RPMI7951 (cell line): ENCODE measurements at places on chromosomes 11 and 22. TPM values are rescaled to one million over a fixed set of nuclear protein-coding genes. Genes with fewer than 3 reads are reported as not detected.

- DNase-seq: no peak
Observed at GRCh38 chr22:17205432-17205831, 13.8 kb downstream of the ADA2 start.

DNA sequence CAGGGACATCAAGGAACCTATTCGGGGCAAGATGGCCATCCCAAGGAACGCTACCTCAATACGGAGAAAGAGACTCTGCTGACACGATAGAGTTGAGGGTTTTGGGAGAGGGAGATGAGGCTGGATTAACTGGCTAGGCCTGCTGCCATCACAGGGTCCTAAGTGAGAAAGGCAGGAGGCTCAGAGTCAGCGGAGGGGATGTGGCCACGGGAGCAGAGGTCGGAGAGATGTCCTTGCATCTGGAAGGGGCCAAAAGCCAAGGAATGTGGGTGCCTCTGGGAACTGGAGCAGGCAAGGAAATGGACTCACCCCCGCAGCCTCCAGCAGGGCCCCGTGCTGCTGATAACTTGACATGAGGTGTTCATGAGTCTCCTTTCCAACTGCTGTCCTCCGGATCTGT lies 31.0 kb upstream of the RFPL3 start:
- no peak for DNase-seq

DNA sequence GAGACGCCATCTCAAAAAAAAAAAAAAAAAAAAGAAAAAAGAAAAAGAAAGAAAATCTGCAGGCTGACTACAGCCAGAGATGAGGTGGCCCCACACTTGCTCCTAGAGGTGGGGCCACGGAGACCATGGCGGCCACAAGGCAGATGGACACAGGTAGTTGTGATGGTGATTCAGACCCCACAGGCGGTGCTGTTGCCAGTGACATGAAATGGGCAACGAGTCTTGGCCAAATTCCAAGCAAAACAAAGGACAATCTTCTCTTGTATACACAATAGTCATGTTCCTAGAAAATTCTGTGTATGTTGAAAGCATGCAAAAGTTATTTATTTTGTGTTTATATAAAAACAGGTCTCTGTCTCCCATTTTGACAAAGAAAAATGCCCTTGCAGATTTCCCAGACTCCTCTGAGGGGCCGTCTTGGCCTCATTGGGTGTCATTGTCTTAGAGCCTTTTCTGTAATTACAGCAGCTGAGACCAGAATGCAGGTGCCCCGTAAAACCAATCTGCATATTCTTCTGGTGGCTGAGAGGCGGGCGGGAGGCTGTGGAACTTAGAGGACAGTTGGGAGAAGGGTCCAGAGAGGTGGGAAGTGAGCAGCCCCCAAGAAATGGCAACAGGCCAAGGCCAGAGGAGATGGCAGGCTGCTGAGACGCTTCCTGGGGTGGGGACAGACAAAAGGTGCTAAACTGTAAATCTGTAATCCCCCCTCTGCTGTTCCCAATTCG lies 22.5 kb upstream of the DAGLA start:
- peak; percentile 52 for DNase-seq

TPST2 gene
- 50.8 and 54.2 TPM in 2 replicates for total RNA-seq

DNA sequence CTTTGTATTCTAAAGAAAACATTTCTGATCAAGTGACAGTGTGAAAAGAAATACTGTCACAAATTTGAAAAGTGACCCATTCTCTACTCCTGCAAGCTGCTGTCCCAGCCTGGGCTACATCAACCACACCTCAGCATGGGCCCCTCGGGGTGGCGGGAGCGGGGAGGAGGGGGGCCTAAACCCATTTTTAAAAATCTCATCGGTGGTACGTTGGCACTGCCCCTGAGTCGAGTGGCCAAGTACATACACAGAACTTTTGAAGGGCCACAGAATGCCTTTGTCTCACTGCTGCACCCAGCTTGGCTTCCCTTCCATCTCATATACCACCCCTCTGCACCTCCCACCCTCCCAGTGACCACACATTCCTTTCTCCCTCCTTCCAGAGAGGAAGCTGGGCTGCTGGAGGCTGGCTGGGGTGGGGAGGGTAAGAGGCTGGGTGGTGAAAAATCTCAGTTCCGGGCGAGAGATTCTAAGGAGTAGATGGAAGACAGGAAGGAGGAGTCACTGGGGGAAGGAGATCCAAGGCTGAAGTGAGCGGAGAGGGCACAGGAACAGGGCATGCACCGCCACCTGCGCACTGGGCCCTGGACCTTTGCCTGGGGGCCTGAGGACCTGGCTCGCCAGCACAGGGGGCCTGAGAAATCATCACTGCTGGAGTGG lies 21.1 kb downstream of the FXYD6 start:
- no peak for DNase-seq

ARL2 gene
- 166 and 176 TPM in 2 replicates for total RNA-seq

DNA sequence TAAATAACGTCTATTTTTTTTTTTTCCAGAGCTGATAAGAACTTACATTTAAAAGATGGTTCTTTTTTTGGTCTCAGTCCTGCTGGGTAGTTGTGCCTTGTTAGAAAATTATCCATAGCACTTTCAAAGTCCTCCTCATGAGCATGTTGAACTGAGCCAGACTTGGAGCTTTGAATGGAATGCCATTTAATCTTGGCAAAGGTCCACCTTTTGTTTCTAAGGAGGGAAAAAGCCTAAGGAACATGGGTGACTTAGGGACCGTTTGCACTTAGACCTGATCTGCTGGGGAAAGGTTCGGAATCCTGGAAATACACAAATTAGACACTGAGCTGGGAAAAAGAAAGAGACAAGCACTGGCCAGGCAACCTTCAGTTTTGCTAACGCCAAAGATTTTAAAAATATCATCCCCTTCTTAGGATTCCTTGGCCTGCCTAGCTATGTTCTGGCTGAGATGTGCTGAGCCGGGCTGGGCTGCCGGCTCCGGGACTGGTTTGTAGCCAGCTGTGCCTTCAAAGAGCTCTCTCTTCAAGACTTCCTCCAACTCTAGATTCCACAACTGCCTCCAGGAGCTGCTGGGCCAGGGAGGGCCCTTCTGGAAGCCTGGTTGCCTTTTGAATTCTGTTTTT lies 67.4 kb downstream of the ENDOD1 start:
- no peak for DNase-seq

ANAPC15 gene
- total RNA-seq: 67.8 and 78.1 TPM in 2 replicates

RGL4 gene
- 0.12 TPM in 1 of 2 replicates, not detected in the other for total RNA-seq

DSCAML1 gene
- not detected in 2 replicates for total RNA-seq

DNAJB7 gene
- total RNA-seq: not detected in 2 replicates

DNA sequence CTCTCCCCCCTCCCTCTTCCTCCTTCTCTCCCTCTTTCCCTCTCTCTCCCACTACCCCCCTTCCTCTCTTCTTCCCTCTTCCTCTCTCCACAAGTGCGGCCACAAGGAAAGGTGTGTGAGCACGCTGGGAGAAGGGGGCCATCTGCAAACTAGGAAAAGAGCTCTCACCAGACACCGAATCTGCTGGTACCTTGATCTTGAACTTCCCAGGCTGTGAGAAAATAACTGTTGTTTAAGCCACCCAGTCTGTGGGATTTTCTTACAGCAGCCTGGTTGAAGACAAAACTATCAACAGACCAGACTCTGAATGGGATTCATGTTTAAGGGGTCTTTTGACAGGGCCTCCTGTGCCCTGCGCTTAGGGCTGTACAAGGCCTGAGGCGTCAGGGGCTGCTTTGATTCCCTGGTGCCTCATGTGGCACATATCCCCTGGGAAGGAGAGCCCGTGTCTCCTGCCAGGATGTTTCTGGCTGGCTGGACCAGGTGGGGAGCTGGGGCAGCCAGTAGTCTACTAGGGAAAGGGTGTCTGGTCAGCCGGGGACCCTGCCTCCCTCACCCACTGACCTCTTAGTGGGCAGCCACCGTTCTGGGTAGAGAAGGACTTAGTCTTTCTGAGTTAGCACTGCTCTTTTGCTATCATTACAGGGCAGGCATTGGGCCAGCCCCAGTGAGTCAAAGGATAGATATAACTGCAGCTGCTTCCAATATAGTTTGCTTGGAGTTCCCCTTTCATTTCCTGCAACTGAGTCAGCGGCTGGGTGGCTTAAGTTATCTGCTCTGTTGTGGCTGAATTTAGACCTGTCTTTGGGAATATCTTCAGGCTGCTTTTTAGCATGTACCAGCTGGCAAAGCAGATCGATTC lies 6.2 kb downstream of the PANX1 start:
- DNase-seq: peak; percentile 93

RBM4B gene
- 20.7 and 25.4 TPM in 2 replicates for total RNA-seq

GRCh38 chr11:31240340-31240904 lies 129.1 kb downstream of the DCDC1 start:
- peak; percentile 34 for DNase-seq

ILK gene
- total RNA-seq: 226 and 231 TPM in 2 replicates

DNA sequence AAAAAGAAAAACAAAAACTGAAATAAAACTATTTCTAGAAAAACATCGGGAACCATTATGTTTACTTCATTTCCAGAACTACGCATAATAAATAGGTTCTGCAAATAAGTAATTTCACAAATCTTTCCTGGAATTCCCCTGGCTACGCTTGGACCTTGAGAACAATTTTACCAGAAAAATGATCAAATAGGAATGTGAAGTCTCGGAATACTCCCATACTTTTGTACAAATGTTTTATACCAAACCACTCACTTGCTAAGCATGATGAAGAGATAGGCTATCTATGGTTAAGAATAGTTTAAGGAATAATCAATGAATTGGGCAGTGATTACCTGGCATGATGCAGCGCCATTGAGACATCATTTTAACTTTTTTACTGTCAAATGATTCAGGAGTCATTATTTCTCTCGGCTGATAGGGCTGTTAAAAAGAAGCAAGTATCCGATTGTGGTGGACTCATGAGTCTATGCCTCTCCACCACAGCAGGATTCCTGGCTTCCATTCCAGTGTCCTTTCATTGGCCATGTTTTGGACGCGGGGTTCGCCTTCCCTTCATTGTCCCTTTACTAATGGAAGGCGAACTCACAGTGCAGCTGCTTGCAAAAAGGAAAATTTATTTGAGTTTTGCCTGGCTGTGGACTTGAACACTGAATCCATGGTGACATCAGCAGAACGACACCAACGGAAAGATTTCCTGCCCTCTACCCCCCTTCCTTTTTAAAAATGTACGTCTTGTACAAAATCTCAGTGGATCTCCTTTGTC lies 39.9 kb upstream of the BLID start:
- no peak for DNase-seq

CALCA gene
- not detected in 2 replicates for total RNA-seq

TH gene
- total RNA-seq: 0.24 and 0.88 TPM in 2 replicates

RAB38 gene
- 13.5 and 17.1 TPM in 2 replicates for total RNA-seq

CBLIF gene
- total RNA-seq: not detected in 2 replicates

CPT1B gene
- 4.8 and 5.0 TPM in 2 replicates for total RNA-seq

APLP2 gene
- 180 and 184 TPM in 2 replicates for total RNA-seq

- peak; percentile 89 for DNase-seq
Observed at GRCh38 chr11:118705111-118705741, 25.8 kb upstream of the TREH start.

- no peak for DNase-seq
Observed at GRCh38 chr11:62536301-62536957, 10.2 kb downstream of the AHNAK start.

OR4C46 gene
- total RNA-seq: not detected in 2 replicates

- DNase-seq: no peak
Observed at GRCh38 chr11:43992183-43992582, 49.7 kb downstream of the C11orf96 start.

GRCh38 chr11:114876234-114876633 lies 197.9 kb downstream of the NXPE2 start:
- DNase-seq: no peak

GRCh38 chr22:27844656-27845591 lies 43.4 kb upstream of the MN1 start:
- no peak for DNase-seq

DNA sequence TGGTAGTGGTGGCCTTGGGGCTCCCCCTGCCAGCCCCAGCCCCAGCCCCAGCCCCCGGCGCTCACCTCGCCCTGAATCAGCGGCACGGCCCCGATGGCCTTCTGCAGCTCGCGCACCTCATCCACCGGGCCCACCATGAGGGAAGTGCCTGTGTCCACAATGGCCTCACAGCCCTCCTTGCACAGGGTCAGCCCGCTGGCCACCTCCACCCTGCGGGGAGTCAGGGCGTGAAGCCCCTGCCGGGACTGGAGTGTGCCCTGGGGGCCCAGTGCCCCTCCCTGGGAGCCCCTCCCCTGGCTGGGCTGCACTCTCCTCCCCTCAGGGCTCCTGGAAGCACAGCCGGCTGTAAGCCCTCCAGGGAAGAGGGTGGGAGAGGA lies 3.5 kb upstream of the IFITM10 start:
- no peak for DNase-seq

CYP2D6 gene
- not detected in 2 replicates for total RNA-seq

CDCA5 gene
- 41.7 and 45.7 TPM in 2 replicates for total RNA-seq

GRCh38 chr11:6926208-6927029 lies at the start of gene ZNF215:
Gene ZNF215, plus strand, starts transcription at chr11:6926426. Its CDS starts 5,847 bp downstream, at chr11:6932273.
- DNase-seq: peak; percentile 91

- DNase-seq: no peak
Observed at GRCh38 chr11:93718057-93718563, 23.2 kb downstream of the TAF1D start.

GRCh38 chr11:126948563-126948962 lies 52.0 kb downstream of the KIRREL3 start:
- DNase-seq: no peak

OSM gene
- not detected in 2 replicates for total RNA-seq

DNA sequence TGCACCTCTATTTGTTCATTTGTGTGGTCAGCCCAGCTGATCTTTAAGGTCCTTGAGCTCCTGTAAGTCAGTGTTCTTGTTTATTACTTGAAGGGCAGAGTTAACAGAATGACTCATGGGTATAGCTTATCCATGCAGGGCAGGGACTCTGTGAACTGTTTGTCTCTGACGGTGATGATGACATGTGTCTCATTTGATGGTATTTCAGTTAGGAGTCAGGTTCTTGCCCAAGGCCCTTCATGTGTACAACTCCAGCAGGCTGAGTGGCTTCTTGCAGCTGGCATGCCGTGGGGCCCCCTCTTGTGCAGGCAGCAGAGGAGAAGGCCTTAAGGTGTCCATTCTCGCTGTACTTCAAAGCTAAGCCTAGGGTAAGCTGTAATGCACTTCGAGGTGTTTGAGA lies 165.1 kb downstream of the DBX1 start:
- DNase-seq: peak; percentile 79

GRCh38 chr22:24699876-24700275 lies 74.6 kb downstream of the PIWIL3 start:
- no peak for DNase-seq

DNA sequence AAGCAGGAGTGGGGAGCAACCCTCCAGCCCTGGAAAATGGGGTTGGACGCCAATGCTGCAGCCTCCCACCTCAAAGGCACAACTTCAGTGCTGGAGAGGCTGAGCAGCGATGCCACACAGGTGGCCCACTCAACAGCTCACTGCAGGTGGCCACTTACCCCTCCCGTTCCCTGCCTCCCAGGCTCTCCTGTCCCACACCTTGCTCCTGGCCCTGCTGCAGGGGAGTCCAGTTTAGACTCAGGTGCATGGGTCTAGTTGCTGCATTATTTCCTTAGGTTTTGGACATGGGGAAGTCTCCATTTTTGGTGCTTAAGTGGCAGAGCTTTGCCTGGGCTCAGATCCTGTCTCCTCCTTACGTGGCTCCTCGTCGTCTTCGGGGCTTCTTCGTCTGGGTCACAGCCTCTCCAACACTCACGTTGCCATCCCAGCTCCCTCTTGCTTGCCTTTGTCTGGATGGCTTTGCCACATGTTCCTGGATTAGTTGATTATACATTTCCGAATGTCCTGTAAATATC lies 898.3 kb downstream of the BRD1 start:
- no peak for DNase-seq
